ENCODE measurements at places on chromosomes 1 and 21.

- no peak for DNase-seq
Observed at GRCh38 chr1:94093996-94094395, 27.0 kb downstream of the ABCA4 start.

DNA sequence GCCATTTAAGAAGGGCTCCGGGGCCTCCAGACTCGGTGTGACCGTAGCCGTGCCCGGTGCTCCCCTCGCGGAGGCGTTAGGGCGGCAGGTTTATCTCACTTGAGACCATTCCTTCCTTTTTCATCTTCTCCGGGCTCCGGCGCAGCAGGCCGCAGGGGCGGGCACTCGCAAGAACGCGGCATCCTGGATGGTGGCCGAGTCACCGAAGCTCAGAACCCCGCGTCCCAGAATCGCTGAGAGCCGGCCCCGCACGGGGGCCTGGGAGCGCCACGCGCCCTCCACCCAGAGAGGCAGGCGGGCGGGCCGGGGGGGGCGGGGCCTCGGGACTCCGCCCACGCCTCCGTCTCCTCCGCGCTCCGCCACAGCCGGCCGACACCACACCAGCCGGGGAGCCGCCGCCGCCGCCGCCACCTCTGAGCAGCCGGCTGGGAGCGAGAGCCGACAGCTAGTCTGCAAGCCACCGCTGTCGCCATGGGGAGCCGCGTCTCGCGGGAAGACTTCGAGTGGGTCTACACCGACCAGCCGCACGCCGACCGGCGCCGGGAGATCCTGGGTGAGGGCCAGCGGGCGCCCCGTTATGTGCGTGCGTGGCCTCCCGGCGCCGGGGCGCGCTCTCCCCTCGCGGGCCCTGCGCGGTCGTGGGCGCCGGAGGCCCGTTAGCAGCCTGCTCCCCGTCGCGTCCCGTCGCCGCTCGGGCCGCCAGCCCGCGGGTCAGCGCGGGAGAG lies at the start of gene DEGS1:
TSS of gene DEGS1 (plus strand) at position 375 of the 725 bp plus-strand sequence. CDS start at position 472, 97 bp downstream.
- peak; percentile 97 for DNase-seq

DNA sequence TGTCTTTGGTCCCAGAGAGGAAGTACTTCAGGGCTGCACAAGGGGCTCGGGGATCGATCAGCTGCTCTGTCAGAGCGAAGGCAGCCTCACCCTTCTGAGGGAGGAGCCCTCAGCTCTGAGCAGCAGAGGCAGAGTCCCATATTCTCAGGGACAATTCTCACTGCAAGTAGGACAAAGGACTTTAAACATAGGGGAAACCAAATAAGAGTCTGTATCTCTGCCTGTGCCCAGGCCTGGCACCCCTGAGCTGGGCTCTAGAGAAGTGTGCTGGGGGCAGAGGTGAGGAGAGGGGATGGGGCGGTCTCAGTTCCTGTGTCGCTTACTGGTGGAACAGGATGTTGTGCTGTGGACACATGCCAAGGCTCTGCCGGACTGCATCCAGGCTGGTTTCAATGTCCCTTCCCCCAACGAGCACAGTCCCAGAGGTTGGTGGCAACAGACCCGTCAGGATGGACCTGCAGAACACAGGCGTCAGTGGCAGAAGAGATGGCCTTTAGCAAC lies 76.6 kb downstream of the ABCA4 start:
- no peak for DNase-seq

DNA sequence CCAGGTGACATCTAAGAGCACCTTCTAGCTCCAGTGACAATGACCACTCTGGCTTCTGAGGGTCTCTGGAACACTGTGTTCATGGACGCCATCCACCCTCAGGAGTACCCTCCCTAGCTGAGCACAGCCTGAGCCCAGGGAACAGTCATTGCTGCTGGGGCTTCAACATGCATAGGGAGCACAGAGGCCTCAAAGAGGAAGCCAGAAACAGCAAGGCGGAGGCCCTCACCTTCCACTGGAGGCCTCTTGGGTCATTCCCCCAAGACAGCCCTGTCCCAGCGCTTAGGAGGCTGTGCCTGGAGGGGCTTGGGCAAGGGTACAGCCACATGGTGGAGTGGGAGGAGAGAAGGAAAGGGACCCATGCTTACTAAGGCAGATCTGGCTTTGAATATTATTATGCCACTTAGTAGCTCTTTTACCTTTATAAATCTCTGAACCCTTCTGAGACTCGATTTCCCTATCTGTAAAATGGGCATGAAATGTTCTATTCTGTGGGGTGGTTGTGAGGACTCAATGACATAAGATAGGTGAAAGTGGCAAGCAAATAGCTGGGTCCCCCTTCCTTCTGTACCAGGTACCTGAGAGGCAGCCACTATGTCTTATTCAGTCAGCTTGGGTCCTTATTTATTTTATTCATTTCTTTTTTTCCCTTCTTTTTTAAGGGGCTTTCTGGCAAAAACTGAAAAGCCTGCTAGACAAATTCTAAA lies 32.8 kb downstream of the PTAFR start:
- DNase-seq: no peak

DNA sequence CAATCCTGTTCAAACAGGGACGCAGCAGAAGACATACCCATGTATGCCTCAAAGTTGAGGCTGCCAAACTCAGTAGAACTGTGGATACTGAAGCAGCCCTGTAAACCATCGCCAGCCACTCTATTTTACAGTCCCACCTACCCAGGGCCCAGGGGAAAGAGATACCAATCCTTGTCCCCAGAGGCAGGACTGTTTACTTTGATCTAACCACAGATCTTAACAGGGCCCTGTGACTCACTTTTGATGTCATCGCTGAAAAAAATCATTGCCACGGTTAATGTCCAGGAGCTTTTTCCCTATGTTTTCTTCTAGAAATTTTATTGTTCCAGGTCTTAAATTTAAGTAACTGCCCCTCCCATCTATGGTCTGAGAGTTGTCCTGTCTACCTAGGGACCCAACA lies 538.4 kb upstream of the NCAM2 start:
- DNase-seq: no peak

DNA sequence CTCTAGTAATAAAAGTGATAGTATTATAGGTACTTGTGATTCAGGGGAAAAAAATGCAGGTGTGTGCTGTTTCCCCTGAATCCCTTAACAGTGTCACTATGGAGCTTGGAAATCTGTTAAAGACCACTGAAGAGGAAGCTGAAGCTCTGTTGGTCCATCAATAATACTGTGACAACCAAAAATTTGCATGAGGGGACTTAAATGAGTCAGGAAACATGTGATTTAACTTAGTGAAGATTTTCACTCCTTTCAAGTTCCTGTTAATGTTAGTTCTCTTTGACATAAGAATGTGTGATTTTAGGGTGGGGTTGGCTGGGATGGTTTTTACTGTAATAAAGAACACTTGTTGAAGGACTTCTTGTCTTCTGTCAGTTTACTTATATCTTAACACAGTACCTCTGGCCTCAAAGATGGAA lies 32.0 kb downstream of the VANGL2 start:
- no peak for DNase-seq

DNA sequence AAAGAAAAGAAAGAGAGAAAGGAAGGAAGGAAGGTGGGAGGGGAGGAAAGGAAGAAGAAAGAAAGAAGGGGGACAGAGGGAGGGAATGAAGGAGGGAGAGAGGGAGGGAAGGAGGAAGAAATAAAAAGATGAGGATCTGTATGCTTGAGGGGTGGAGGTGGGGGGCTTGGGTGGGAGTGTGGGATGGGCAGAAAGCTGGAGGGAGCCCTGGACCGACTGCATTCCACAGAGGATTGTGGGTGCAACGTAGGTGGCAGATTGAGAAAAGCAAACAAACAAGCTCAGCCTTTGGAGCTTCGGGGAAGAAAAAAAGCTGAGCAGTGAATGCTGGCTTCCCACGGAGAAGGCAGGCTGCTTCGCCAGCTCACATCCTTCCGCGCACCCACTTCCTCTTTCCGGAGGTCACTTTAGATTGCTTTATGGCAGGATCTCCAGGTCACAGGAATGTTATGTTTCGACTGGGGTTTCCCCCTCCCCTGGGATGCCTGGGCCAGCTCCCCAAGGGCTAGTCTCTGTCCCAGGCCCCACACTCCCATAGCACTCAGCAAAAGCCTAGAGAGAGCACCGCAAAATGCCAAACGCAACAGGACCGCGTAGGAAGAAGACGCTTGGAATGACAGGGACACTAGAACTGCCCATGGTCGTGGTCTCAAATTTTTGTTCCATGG lies 20.7 kb upstream of the LGALS8 start:
- peak; percentile 67 for DNase-seq

DNA sequence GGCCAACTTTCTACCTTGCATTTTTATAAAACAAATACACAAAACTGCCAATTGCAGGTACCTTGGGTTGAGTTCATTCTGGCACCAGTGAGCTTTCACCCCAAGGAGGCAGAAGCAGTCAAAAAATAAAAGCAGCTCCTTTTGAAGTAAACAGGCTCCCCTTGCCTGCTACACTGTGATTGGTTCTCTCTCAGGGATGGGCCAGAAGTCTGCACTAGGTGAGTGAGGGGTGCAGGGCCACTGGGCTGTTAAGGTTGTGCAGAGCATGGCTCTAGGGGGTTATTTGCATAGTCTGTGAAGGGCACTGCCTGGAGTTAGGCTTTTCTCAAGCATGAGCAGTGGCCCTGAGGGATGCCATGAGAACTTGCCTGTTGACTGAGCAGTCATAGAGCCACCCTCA lies 39.1 kb downstream of the AKNAD1 start:
- no peak for DNase-seq

GRCh38 chr1:20282533-20282932 lies 8.1 kb upstream of the VWA5B1 start:
- DNase-seq: no peak

Data from right kidney (tissue), 9 donors.